ENCODE measurements at places on chromosomes 5 and 9.

DNA sequence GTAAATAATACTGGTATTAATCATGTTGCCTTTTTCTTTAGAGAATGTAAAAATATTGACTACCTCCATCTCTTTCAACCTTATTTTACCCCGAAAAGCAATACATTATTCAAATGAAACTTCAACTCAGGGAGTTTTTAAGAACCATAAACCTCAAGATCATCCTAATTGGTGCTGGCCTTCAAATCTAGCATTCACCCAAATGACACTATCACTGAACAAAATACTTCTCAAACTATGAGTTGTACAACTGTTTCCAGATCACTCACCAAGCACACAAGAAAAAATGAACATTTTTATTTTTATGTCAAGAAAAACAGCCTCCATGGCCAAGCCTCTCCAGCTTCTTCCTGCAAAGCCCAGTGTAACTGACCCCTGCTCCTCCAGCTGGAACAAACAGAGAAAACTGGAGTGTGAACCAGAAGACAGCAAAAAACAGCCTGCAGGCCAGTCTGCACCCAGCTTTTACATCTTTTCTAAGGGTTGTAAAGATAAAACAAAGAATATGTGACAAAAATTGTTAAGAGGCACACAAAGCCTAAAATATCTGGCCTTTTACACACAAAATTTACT, 21.2 kb downstream of the AUH start:
- no peak for DNase-seq

DNA sequence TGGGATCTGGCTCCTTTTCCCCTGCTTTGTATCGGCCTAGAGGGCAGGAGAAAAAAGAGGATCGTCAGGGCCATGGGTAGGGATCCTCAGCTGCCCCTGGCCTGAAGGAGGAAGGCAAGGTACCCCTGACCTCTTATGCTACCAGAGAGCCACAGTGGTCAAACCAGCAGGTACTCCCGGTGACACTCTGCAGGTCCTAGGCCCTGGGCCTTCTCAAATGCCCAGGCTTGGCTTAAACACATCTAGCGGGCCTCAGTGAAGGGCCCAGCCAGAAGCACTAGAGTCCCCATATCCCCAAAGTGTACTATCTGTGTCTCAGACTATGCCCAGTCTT, 3.5 kb downstream of the IRF1 start:
- DNase-seq: no peak

GRCh38 chr5:138092301-138092700, 8.5 kb downstream of the WNT8A start:
- no peak for DNase-seq

DNA sequence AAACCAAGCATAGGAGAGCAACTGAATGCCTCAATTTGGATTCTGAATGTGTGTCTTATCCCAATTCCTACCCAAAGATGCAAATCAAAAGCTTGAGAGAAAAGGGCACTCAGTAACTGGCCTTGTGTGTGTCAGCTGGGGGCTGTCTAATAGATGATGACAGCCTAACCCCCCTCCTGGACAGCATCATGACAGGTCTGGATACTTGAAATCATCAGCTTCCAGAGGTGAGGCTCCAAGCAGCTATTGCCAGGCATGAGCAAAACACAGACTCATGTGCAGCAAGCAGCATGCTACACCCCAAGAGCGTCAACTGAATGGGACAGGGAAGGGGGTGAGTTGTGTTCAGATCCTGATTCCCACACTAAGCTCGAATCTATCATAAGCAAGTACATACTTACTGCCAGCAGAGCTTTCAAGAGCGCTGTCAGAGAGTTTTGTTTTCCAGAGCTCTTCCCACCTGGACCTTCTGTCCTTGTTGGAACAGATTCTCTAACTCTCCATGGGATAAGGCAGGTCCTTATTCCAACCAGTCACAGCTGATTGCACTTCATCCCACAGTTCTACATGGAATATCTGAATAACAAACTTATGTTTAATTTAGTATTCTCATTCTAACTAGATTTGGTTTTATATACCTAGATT, 467.5 kb downstream of the DTWD2 start:
- no peak for DNase-seq

DNA sequence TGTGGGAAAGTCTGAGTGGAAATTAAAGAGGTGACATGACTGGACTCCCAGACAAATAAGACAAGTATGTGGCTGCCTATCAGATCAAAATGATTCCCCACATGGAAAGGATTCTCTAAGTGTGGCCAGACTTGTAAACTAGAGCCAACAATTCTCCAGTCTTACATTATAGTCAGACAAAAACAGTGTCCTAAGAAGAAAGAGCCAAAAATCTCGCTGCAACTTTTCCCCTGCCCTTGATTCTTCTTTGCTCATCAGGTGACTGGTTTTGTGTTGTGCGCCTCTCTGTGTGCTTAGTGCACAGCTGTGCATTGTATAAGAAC, 164.2 kb upstream of the TARS1 start:
- DNase-seq: no peak

DNA sequence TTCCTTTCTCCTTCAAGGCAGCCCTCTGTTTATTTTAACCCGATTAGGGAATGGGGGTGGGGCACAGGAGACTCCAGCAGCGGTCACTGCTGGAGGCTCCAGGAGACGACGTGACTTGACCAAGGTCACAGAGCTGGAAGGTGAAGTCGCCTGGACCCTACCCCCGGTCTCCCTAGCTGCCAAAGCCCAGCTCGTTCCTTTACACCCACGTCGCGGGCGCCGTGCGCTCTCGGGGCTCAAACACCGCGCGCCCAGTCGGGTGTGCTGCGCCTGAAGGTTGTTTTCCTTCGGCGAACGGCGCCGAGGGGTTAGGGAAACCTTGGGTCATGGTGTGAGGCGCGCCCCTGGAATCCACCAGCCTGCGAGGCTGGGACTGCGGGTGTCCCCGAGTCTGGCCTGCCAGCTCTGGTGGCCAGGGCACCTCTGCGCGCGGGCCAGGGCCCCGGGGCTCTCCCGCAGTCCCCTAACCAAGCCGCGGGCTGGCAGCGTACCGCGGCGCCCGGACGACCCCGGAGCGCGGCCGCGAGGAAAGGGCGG, 747 bp upstream of the UNC5A start:
- DNase-seq: no peak

- DNase-seq: no peak
These were observed 6.1 kb upstream of the TUSC1 start for GRCh38 chr9:25684321-25684720.

DNA sequence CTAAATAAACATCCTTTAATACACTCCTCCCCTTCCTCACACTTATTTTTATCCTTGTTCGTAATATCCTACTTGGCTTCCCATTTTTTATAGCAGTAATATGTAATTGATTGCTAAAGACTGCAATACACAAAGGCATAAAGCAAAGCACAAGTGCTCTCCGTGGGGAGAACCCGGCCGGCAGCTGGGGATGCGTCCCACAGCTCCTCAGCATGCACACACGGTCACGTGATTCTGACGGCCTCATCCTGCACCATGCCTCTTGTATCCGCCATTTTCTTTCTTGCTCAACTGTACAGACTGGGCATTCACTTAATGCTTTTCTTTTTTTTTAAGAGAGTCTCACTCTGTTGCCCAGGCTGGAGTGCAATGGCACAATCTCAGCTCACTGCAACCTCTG, 2.8 kb downstream of the BRD3OS start:
- no peak for DNase-seq

GRCh38 chr9:134947265-134947955, 29.7 kb upstream of the FCN1 start:
- DNase-seq: no peak

DNA sequence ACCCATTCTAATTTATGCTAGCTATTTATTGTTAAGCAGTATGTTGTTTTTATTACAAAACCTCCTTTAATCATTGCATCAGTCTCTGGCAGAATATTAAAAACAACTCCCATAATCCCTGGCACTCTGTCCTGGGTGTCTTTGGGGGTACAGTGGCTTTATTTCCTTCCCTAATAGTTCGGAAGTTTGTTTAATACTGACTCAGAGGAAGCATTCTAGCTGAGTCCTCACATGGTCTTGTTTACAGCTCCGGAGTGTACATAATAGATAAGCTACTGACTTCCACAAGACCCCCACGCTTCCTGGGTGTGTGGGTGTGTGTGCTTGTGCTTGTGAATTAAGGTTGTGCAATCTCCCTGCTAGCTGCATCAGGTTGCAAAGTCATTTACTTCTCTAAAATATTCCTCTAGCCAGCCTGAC, 149.8 kb upstream of the CDKN2B start:
- peak; percentile 48 for DNase-seq

DNA sequence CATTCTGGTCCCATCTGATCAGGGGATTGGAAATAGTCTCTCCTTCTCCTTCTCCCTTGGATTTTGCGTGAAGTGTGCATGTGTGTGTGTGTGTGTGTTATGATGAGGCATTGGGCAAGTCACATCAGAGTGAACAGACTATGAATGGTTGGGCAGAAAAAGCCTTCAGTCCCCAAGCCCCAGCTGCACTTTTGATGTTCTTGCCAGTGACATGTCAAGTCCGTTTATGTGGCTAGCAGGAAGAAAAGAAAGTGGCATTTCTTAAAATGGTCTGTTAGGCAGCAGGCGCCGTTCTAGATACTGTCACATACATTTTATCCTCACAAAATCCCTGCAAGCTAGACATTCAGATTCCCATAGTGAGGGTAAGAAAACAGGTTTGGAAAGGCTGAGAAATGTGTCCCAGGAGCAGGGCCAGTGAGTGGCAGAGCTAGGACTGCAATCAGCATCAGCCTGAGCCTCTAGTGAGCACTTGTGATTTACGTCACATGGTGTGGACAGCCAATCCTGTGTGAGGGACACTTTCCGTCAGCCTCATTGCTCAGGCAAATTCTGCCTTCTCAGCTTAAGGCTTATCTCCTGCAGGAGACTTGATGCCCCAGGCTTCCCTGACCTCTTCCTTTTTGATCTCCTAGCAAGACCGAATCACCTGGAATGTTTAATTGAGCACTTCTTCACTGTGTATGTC, 60.4 kb downstream of the GLRA1 start:
- no peak for DNase-seq

GRCh38 chr5:149063017-149063687, at the start of gene SH3TC2:
TSS of gene SH3TC2 (minus strand) at chr5:149063062. CDS start at chr5:149063022, 40 bp downstream.
- DNase-seq: no peak

GRCh38 chr5:12392246-12392645, 488.0 kb upstream of the CTNND2 start:
- no peak for DNase-seq

GRCh38 chr5:132764051-132764450, 13.0 kb downstream of the SEPTIN8 start:
- DNase-seq: no peak

DNA sequence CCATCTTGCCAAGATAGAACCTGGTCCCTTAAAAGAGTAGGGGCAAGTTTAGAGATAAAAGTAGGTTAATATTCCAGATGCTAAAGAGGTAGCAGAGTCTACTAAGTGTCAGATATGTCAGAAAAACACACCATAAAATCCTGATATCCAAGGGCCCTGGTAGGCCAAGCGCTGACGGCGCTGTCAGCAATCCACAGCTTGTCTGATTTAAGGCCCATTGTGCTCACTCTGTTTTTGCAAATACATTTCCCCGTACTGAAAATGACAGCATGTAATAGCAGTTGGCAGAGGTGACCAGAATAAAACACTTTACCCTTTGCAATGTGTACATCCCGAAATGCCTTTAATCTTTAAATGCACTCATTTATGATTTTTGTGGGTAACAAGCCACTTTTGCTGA, 9.9 kb upstream of the NUDT12 start:
- DNase-seq: no peak

DNA sequence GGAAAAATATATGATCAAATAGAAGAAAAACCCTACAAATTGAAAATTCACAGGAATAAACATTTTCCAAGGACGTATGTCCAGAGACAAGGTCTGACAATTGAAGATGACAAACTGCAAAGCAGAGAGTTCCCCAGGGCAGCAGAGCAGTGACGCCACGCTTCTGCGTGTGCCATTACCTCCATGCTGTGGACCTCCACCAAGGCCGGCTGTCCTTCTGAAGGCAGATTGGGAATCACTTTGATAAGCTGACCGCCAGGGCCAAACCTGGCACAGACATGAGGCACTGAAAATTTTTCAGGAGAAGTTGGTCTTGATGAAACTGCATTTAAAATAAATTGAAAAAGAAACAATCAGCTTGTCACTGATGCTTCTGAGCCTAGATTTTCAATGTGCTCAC, 18.6 kb downstream of the SEC16A start:
- DNase-seq: no peak

- no peak for DNase-seq
These were observed 34.4 kb upstream of the CCDC112 start for GRCh38 chr5:115330830-115331229.

DNA sequence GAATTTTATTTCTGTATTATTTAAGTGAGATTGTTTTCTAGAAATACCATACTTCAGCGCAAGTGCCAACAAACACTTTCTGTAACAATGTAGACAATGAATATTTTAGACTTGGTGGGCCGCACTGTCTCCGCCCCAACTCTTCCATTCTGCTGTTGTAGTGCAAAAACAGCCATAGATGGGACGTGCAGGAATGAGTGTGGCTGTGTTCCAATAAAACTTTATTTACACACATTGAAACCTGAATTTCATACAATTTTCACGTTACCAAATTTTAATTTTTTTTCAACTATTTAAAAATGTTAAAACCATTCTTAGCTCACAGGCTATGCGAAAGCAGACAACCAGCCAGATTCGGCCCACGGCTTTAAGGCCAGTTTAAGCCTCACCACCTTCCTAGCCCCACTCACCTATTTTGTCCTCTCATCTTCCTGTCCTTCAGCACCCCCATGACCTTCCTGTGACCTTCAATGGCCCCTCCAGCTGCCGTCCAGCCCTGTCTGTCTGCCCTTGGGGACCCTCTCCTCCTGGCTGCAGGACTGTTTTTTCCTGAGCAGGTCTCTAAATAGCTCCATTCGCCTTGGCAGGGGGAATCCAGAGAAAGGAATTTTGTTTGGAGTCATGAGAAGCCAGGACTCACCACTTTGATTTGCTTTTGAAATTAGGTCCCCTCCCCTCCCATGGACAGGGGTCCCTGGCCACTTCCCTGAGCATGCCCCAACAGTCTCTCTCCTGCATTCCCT, 11.2 kb upstream of the ANXA6 start:
- DNase-seq: no peak

- no peak for DNase-seq
These were observed 162.4 kb downstream of the TTC39B start for GRCh38 chr9:15144622-15145061.

- DNase-seq: peak; percentile 17
These were observed 14.8 kb downstream of the PPP3R2 start for GRCh38 chr9:101579711-101580545.

GRCh38 chr9:122179690-122180074, 20.0 kb downstream of the MORN5 start:
- no peak for DNase-seq

DNA sequence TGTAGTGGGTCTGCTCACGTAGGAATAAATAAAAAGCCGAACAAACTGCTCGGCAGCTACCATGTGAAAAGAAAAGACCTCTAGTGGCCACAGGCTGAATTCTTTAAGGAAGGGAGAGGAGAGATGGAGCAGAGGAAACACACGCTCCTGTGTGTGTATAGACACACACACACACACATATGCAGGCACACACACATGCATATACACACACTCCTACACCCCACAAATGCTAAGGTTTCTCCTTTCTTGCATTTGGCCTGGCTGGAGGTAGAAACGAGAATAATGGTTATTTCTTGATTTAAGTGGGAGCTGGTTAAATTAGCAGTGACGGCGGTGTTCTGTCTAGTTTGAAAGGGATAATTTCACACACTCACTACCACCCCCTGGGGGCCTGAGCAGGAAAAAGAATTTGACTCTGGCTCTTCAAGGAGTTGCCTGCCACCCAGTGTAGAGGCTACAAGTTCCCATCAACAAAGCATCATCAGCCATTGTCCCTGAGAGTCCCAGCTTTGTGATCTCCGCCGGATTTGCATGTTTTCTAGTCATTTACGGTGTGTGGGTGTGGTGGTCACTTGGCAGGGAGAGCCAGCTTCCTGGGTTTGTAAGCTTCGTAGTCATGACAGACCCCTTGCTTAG, at the start of gene INSYN2B:
Gene INSYN2B, minus strand, starts transcription at position 78 of the 636 bp plus-strand sequence. CDS start 96,597 bp downstream, outside the sequence.
- DNase-seq: no peak
